NCI-H526 treated with DMSO at 0.1 percent for 48 hours (cell line): ENCODE measurements at places on chromosomes 3 and 15.

DNA sequence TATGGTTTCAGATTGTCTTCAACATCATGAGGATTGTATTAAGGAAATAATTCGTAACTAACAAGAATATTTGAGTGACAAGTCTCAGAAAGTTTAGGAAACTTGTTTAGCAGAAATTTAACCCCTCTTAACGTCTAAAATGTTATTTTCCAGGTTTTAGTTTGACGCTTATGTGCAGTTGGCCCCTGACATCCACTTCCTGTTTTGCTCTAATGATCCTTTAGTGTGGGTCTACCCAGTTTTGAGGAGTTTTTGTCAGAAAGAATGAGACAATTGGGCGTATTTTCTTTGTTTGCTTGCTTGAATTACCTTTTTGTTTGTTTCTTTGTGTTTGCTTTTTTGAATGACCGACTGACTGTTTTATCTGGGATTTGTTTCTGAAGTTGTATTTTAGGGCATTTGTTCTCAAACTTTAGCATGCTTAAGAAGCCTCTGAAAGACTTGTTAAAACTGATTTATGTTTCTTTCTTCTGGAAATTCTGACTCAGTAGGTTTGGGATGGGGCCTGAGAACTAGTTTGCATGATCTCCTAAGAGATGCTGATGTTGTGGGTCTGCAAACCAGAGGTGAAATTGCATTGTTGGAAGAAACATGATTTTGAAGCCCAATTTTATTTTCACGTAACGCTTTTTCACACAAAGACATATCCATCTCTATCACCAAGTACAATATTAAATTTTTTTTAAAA is 20.6 kb downstream of the RBMS3 start:
- DNase-seq = no peak

DNA sequence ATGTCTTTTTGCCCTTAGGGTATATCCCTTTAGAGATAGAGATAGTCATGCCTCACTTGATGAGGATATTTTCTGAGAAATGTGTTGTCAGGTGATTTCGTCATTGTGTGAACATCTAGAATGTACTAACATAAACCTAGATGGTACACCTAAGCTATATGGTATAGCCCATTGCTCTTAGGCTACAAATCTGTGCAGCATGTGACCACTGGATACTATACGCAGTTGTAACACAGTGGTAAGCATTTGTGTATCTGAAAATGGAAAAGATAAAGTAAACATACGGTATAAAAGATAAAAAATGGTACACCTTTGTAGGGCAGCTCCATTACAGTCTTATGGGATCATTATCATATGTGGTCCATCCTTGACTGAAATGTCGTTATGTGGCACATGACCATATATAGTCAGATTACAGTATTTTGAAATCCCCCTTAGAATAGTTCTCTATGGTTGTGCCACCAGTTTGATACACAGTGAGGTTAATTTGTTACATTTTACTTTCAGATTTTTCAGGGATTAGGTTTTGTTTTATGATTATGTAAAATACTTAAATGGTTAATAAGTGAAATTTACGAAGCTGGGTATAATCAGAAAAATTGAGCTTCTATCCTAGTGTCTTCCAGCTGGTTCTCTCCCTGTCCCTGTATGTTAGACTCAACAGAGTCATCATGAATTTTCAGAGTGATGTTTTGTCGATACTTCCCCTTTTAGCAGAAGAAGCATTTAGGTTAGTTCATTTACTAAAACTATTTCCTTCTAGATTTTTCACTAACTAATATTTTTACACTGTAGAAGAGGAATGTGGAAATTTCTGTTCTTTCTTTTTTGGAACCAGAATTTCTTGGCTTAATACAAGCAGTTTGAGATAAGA is 12.8 kb downstream of the SETD5 start:
- no peak for DNase-seq

DNA sequence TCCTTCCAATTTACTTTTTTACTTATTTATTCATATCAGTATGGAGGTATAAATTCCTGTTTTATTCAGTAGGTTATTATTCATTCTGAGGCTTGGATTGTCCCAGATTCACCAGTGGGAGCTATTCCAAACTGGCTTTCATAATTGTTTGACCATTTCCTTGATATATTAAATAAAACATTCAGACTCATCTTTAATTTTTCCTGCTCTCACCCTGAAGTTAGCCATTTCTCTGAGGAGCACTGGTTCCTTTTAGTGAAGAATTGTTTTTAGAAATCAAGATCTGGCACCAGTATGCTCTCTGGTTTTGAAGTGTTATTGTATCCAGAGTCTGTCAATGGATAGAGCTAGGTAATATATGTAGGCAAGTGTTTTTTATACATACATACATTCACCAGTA is 66.9 kb upstream of the DCBLD2 start:
- DNase-seq = no peak

- DNase-seq = no peak
Observed at GRCh38 chr15:101204739-101205535, 46.9 kb downstream of the CHSY1 start.

DNA sequence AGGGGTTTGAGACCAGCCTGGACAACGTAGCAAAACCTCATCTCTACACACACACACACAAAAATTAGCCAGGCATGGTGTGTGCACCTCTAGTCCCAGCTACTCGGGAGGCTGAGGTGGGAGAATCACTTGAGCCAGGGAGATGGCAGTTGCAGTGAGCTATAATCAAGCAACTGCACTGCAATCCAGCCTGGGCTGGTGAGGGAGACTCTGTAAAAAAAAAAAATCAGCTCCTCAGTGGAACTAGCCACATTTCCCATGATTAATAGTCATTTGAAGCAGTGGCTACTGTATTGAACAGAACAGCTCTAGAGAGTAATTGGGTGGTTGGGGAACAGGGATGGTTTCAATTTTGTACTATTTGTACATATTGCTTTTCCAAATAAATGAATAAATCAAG is 11.5 kb upstream of the FBXO40 start:
- DNase-seq = no peak

GRCh38 chr3:194541483-194541882 is 54.7 kb upstream of the ATP13A3 start:
- DNase-seq = no peak

DNA sequence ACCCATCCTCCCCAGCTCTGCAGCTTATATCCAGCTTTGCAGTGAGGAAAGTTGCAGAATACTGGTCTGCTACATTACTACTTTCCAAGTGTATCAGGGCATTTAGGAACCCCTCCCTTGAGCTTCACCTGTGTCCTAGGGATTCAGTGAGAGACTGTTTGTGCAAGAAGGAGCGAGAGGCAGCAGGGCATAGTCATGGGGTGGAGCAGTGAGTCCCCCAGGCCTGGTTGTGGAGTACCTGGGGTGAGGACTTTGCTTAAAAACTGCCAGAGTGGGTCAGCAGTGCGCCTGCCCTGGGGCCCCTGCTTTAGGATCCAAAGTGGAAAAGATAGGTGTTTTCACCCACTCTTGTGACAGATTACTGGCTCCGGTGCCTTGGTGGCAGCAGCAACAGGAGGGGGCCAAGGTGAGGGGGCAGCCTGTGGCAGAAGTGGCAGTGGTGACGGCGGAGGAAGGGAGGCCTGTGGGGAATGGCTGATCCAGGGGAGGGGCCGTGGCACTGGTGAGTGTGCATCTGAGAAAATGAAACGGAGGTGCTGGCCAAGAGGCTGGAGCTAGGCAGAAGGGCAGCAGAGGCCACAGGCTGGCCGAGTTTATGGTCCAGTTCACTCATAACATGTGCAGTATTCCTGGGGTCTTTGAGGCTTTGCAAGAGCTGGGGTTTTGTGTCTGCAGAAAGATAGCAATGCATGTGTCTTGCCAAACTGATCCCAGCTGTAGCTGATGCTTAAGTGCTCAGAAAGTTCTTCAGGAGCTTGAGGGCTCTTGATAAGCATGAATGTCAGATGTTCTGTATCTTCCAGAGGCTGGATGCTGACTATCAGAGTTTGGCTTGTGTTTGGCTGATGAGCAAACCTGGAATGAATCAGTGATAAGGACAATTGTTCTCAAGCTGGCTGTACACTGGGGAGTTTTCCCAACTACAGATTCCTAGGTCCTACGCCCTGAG is 43.4 kb downstream of the GOLGA6A start:
- DNase-seq = no peak

DNA sequence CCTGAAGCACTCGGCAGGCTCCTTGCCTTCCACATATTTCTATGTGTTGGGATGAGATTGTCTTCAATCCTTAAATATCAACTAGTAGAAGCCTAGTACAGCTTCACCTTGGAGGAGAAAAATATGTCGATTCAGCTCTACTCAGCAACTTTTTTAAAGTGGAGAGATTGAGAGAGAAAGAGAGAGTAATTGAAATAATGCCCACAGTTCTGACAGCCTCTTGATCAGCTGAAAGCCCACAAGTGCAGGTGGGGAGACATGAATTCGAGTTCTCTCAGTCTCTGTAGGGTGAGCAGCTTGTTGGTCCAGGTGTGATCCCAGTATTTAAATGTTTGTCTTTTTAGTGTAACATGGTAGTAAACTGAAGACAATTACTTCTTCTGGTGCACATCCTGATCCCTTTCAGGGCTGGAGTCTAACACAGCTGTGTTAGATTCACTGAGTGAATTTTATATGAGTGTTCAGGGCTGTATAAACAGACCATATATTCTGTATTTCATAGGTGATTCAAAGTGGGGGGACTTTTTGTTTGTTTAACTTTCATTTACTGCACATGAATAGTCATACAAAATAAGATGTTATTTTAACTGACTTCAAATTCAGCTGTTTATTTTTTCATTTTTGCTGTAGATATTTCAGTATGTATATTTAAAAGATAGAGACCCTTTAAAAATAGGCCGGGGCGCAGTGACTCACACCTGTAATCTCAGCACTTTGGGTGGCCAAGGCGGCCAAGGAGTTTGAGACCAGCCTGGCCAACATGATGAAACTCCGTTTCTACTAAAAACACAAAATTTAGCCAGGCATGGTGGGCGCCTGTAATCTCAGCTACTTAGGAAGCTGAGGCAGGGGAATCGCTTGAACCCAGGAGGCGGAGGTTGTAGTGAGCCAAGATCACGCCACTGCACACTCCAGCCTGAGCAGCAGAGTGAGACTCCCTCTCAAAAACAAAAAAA is 64.0 kb downstream of the ST6GAL1 start:
- DNase-seq = no peak

- DNase-seq = no peak
Observed at GRCh38 chr3:67551361-67552016, 102.9 kb downstream of the SUCLG2 start.

- DNase-seq = no peak
Observed at GRCh38 chr3:42005401-42005800, 43.5 kb upstream of the ULK4 start.

GRCh38 chr3:176633511-176633910 is 563.8 kb downstream of the TBL1XR1 start:
- DNase-seq = peak; percentile 81

DNA sequence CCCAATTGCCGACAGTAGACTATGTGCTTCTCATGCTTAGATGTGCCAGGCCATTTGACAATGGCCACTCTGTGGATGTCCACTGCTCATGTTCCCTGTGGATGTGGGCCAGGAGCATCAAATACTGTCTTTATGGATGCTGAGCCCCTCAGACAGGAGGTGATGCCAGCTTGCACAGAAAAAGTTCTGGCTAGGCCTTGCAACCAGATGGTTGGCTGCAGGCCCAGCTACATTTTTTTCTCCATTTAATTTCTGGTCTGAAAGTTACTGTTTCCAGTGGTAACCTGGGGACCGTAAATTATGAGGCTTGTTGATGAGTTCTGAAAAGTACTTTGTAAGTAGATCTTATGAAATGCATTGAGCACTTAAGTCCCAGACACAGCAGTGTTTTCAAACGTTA is 228.5 kb downstream of the CHL1 start:
- no peak for DNase-seq

DNA sequence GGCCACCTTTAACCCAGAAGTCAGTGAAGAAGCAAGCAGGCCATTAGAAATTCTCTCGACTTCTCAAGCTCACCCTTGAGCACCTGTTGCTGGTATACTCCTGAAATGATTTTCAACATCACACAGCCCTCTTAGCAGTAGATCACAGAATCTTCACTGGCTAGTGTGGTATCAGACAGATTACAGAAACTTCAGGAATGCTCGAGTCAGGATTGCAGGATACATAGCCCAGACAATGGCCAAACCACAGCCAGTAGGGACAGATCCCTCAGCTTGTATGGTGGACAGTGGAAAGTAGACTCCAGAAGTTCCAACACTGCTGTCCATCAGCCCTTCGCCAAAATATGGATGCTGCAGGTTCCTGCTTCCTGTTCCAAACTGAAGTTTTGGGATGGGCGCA is 4.5 kb upstream of the KLHL40 start:
- DNase-seq = no peak

DNA sequence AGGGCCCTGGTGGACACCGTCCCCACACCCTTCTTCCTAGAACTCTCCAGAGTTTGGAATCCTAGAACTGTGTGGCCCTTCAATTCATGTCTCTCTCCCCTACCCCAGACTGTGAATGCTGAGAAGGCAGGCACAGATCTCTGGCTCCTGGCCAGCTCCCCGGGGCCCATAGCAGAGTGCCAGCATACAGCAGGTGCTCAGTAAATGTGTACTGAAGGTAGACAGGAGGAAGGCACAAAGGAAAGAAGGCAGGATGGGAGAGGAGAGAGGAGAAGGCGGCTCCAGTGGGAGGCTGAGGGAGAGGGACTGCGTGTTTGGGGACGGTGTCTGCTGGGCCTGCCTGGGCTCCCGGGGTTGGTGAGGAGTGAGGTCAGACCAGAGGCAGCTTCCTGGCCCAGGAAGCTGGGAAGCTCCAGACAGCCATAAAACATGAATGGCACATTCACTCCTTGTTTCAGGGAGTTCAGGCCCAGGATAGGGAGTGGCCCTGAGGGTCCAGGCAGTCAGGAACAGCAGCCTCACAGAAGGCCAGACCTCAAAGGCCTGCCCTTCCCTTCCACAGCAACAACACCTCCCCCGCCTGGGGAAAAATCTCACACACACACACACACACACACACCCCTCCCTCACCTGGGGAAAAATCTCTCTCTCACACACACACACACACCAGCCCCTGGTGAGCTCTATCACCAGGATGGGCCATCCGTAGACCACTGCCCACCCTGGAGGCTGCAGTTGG is 137.1 kb upstream of the PRR20G start:
- no peak for DNase-seq

- no peak for DNase-seq
Observed at GRCh38 chr15:41814534-41814933, 13.4 kb upstream of the JMJD7 start.
